ENCODE measurements at places on chromosomes 6 and 20.

GRCh38 chr6:12364621-12365020, 74.5 kb downstream of the EDN1 start:
- no peak for DNase-seq

GRCh38 chr20:49539481-49540231, 28.3 kb downstream of the PTGIS start:
- DNase-seq: no peak

- DNase-seq: no peak
These were observed 396.0 kb downstream of the TBC1D32 start for GRCh38 chr6:120938164-120938875.

GRCh38 chr6:141700819-141701218, 431.9 kb upstream of the GJE1 start:
- DNase-seq: no peak

DNA sequence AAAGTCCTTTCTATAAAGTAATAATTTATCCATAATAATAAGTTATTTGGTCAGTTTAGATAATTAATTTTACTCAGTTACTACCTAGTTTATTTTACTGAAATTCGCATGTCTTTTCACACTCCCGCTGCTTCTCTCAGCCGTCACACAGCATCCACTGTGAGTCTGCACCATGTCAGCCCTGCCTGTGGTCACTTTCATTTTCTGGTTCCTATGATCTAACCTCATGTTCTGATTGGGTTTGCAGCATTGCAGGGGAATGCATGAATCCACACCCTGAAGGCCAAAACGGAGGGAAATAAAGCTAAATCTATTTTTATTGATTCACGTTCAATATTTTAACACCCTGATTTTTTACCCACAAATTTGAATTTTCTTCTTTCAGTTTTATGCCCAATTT, 47.4 kb downstream of the PDE10A start:
- DNase-seq: no peak

GRCh38 chr6:35014341-35014740, 125.3 kb downstream of the ANKS1A start:
- DNase-seq: no peak

DNA sequence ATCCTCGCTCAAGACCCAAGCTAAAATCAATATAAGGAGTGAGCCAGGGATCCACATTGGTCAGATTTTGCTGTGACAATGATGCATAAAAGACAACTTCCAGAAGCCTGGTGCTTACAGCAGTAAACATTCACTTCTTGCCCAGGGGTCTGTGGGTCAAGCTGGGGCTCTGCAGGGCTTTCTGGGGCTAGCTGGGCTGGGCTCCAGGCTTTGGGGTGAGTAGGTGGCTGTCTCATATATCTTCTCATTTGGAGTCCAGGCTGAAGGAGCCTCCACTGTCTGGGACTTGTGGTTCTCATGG, 25.8 kb upstream of the TOP1 start:
- DNase-seq: no peak
